Stimulated activated CD4-positive, alpha-beta T cell treated with anti-CD3 and anti-CD28 coated beads, TNF-alpha, amount 100 ng/mL, for 48 hours (primary cell): ENCODE measurements at places on chromosomes 16 and 17.
A peak's percentile ranks its signal among the peaks of the same experiment; 100 is the strongest.

DNA sequence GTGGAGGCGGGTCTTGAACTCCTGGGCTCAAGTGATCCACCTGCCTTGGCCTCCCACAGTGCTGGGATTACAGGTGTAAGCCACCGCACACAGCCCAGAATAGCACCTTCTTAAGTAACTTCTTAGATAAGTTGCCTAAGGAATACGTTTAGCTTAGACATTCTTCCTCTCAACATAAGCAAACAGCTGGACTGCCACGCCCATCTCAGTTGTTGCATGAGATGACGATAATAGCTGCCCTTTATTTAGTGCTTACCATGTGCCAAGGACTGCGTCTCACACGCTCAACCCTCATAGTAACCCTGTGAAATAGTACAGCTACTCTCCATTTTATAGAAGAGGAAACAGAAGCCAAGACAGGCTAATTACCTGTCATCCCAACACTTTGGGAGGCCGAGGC, 11.8 kb downstream of the HASPIN start:
- DNase-seq = no peak

GRCh38 chr16:51797669-51798259, 646.7 kb upstream of the SALL1 start:
- no peak for DNase-seq

- no peak for DNase-seq
Measured at GRCh38 chr17:68581863-68582645, 19.1 kb downstream of the FAM20A start.

- DNase-seq = no peak
Measured at GRCh38 chr17:57880086-57880456, 30.2 kb upstream of the MRPS23 start.

GRCh38 chr16:17362946-17363345, 107.8 kb downstream of the XYLT1 start:
- no peak for DNase-seq

- no peak for DNase-seq
Measured at GRCh38 chr16:77499373-77500285, 64.8 kb upstream of the ADAMTS18 start.

- DNase-seq = no peak
Measured at GRCh38 chr16:83365166-83365565, 442.6 kb upstream of the HSBP1 start.

DNA sequence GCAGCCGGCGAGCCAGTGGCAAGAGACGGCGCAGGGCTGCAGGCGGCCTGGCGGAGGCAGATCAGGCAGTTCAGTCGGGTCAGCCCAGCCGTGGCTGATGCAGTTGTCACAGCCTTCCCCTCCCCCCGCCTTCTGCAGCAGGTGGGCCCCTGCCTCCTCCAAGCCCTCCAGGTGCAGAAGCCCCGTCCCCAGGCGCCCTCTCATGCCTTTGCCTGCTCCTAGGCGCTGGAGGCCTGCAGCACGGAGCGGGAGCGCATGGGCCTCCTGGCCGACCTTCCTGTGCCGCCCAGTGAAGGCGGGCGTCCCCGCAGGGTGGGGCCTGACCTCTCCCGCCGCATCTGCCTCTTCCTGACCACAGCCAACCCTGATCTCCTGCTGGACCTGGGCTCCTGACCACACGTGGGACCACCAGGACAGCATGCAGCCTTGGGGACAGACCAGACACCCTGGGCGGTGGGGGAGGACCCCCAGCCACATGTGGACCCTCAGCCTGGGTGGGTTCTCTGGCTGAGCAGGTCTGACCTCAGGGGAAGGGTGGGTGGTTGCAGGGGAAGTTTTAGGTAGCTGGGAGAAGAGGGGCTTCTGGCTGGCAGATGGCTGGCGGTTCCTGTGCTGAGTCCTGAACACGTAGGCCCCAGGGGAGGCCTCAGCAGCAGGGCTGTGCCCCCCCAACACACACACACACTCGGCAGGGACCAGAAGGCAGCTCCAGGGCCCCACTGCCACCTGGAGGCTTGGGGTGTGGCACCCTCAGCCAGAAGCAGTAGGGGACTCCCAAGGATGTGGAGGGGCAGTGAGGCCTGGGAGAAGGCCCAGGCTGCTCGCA, 3.1 kb upstream of the MRPS34 start:
- DNase-seq = no peak

DNA sequence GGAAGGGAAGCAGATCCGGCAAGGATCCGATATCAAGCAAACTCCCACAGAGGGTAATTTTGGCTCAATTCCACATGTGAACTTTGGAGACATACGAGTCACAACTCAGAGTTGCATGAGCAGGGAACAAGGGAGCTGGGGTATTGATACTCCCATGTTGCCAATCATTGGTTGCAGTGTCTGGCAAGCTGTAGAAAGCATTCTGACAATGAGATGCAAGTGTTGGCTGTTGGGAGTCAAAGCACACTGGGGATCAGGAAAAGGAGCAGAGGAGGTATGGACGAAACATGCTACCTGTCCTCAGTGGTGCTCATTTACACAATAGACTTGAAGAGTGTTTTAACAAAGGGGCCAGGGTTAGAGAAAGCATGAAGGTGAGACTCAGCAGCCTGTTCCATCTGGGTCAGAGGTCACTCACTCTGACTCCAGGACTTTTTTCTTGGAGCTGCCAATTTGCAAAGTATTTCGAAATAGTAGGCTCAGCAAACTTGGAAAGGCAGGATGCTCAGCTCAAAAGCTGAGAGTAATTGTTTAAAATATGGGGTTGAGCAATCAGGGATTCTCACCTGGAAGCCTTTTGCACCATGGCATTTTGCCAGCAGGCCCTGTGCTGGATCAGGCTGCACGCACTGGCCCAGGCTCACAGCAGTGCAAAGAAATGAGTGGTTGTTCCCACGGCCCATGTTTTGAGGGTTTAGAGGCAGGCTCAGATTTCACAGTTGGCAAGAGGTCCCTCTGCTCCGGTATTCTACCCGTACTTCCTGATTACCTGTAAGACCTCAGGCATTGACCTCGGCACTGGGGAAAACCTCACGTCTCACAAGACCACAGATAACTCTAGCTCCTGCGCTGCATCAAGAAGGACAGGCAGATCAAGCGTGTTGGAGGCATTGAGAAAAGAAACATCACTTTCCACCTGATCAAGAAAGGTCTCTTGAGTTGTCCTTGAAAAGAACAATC, 17.6 kb upstream of the NKD1 start:
- DNase-seq = no peak

DNA sequence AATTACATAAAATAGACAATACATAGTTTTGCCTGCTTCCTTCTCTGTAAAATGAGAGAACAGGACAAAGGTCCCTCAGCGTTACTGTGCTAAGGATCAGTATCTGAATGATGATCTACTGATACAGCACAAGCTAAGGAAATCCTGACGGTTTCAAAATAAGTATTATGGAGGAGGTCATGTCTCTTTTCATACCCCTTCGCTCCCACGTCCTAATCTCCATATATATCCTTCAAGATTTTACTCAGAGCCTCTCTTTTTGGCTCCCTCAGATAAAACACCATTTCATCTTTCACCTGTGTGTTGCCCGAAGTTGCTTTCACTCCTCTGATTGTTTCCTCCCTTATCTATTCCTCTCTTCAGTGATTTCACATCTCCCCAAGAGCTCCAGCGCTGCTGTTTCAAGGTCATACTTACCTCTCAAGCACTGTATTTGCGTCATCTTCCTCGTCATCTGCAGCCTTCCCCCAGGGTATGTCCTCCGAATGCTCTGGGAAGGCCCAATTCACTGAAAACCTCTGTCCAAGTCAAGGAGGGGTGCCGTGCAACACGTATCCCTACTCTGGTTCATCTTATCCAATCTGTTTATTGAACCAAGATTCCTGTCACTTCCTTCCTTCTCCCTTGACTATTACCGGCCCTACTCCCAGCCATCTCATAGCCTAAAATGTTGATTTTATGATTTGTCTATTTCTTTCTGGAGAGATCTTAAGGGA, 1.2 kb upstream of the BLTP2 start:
- DNase-seq = no peak

DNA sequence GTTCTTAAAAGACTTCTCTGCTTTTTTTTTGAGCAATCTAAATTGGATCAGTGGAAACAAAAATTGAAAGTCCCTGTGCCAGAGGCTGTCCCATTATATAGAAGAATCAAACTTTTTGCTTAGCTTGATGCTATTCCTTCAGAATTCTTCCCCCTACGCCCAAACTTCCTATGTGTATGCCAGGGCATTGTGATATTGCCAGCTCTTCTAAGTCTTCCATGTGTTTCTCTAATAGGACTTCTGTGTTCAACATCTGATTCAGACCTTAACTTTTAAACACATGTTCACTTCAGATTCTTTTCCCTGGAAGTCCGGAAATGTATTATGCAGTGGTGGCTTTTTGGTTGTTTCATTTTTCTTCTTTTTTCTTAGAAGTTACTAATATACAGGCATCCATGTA, 18.7 kb downstream of the PTRH2 start:
- no peak for DNase-seq

- peak; percentile 89 for DNase-seq
Measured at GRCh38 chr17:81911277-81911961, at the start of gene PCYT2. Gene PCYT2, minus strand, starts transcription at chr17:81911399. Its CDS starts 44 bp downstream, at chr17:81911355.

DNA sequence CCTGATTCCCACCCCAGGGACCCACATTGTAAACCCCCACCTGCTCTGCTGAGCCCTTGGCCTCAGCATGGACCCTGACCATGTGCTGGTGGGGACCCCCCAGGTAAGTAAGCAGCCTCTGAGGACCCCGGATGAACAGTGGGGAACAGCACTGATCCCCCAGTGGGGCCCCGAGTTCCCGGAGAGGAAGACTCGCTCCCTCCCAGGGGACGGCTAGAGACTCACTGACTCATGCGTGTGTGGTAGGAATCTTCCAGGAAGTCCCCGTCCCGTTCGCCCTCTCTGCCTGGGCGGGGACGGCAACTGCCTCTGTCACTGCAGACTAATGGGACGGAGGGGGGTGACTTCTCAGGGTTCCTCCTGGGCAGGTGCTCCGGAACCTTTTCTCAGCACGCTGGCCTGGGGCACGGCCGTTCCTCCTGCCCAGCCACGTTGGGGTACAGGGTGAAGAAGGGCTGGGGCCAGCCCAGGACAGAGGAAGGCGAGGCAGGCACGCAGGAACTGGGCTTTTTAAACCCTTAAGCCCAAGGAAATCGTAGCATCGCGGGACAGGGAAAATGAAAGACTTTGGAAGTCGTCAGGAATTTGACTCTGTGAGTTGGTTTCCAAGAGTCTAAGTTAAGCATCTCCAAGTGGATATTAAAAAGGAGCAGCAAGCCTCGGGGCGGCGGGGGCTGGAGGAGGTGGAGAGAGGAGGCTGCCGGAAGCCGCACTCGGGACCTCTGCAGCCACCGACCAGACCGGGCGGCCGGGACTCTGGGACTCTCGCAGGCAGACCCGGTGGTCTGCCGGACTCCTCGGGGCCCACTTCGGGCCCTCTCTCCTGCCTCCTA, 178.7 kb downstream of the SEC14L1 start:
- DNase-seq = peak; percentile 48

GRCh38 chr17:81084680-81085419, 49.9 kb downstream of the BAIAP2 start:
- DNase-seq = no peak

- DNase-seq = no peak
Measured at GRCh38 chr16:28108590-28109247, 45.2 kb upstream of the GSG1L start.

GRCh38 chr16:79076047-79076767, 524.3 kb downstream of the MAF start:
- no peak for DNase-seq

GRCh38 chr16:23452221-23452571, 793 bp downstream of the COG7 start:
- no peak for DNase-seq

- DNase-seq = no peak
Measured at GRCh38 chr16:27883576-27883975, 179.9 kb downstream of the GSG1L start.

DNA sequence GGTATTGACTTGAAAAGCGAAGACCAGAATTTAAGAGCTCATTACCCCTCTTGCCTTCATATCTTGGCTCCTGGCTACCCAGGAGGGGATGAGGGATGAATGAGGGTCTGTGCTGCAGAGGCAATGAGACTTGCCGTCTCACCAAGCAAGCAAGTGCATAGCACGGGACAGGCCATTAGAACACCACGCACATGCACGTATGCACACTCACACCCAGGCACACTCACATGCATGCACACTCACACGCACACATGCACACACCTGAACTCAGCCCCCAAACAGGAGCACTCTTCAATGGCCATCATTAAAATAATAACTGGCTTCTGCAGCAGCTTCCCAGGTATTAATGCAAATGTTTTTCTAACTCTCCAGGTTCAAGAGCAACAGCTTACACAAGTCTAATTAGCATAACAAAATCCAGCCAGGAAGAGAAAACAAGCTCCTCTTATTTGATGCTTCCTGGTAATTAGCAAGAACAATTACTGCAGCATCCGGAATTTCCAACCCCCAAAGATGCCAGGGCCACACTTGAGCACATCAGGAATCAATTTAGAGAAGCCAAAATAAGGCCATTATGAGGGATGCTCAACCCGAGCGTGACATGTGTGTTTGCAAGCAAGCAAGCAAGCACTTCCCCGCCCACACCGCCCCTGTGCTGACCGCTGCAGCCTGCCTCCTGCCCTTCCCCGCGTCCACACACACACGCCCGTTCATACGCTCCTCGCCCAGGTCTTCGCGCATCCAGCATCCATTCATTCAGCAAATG, 171.6 kb upstream of the TNRC6C start:
- DNase-seq = no peak

GRCh38 chr17:68513932-68514331, 1.7 kb downstream of the PRKAR1A start:
- no peak for DNase-seq

DNA sequence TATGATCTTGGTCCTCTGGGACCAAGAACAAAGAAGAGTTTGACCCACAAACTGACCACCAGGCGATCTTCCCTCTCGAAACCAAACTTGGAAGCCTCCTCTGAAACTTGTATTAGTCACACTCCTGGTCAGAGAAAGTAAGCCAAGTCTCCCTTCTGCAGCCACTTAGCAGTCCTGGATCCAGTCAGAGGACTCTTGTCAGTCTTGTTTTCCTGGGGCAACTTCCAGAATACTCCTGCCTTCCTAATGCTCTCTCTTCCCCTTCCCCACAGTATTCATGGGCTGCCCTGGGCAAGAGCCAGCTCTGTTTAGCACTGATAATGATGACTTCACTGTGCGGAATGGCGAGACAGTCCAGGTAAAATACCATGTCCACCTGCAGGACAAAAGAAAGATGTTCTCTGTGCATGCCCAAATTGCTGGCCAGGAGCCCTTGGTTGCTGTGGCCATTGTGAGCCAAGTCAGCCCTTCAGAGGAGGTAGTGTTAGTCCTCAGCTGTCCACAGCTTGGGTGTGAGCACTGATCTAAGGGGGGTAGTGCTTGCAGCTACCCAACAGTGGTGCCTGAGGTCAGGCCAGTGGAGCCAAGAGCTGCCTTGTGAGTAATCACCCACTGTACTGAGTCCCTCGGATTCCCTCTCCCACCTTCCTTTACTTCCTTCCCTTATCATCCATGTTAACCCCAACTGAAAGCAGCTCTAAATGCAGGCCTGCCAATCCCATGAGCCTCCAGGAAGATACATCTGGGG, 31.2 kb downstream of the CDH3 start:
- DNase-seq = no peak
